ENCODE measurements at places on chromosomes 1 and 21. TPM values are rescaled to one million over a fixed set of nuclear protein-coding genes. Genes with fewer than 3 reads are reported as not detected.

GRCh38 chr1:30534551-30534940 lies 188.8 kb downstream of the MATN1 start:
- no peak for DNase-seq

DNA sequence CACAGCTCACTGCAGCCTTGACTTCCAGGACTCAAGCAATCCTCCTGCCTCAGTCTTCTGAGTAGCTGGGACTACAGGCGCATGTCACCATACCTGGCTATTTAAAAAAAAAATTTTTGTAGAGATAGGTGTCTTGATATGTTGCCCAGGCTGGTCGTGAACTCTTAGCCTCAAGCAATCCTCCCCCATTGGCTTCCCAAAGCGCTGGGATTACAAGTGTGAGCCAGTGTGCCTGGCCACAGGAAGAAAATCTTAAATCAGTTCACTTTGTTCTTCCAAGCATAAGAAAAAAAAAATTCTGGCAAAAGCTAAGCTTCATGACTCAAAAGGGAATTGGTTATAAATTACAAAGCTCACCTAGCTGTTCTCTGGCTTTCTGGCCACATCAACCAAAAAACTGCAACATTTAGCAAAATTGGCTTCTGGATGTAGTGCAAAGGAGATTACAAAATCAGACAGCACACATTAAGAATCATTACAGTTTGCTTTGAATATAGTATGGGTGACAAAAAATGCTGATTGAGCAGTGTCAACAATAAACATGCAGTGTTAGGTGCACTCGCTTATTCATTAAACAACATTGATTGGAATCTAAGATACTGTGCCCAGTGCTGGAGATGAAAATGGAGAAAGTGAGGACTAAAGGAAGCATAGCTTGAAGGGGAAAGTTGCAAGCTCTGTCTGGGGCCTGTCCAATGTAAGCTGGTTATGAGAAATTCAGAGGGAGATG lies 76.7 kb downstream of the KCTD3 start:
- no peak for DNase-seq

- DNase-seq, result no peak
Observed at GRCh38 chr21:33302796-33303195, 22.0 kb upstream of the IFNAR1 start.

GRCh38 chr21:33682992-33683627 lies 40.8 kb downstream of the ITSN1 start:
- DNase-seq, result peak; percentile 87

GRCh38 chr1:1982379-1983232 lies 21.0 kb downstream of the CFAP74 start:
- no peak for DNase-seq

- peak; percentile 94 for DNase-seq
Observed at GRCh38 chr1:225772323-225772768, 5.3 kb upstream of the SRP9 start.

The PLEKHA6 gene
- total RNA-seq, result 8.3 TPM

The KHDRBS1 gene
- total RNA-seq, result 41.7 TPM
